ENCODE measurements at places on chromosomes 1 and 21.

GRCh38 chr1:150151291-150152181, 1.8 kb downstream of the PLEKHO1 start:
- peak; percentile 48 for DNase-seq

DNA sequence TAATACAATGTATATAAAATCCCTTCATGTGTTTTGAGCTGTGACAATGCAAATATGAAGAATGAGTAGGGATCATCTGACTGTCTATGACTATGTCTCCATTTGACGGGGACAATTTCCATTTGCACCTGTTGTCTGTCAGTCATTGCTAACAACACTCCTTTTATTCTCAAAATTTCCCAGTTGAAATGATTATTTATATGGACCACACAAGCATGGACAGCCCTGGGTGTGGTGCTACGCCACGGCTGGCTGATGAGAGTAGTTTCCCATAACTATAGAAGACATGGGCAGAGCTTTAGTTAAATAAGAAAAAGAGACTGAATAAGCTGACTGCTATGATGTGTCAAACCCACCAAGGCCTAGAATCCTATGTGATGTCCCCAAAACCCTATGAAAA, 135.8 kb downstream of the MAP3K21 start:
- DNase-seq = no peak

GRCh38 chr1:93595743-93596142, 85.9 kb downstream of the BCAR3 start:
- DNase-seq = no peak

- DNase-seq = no peak
Measured at GRCh38 chr1:215277532-215277931, 195.0 kb downstream of the KCNK2 start.

GRCh38 chr1:22530715-22531114, 32.6 kb upstream of the EPHA8 start:
- DNase-seq = no peak

GRCh38 chr1:184945029-184945428, 29.3 kb downstream of the NIBAN1 start:
- no peak for DNase-seq

GRCh38 chr1:173333581-173333980, 126.5 kb upstream of the TNFSF4 start:
- no peak for DNase-seq

- DNase-seq = no peak
Measured at GRCh38 chr1:59271561-59272260, 25.2 kb upstream of the FGGY start.

GRCh38 chr21:37503848-37504467, 137.4 kb downstream of the DYRK1A start:
- no peak for DNase-seq

- peak; percentile 71 for DNase-seq
Measured at GRCh38 chr1:225896937-225897549, 8.1 kb upstream of the LEFTY1 start.

GRCh38 chr1:26287811-26288210, 7.9 kb downstream of the SH3BGRL3 start:
- no peak for DNase-seq

- DNase-seq = no peak
Measured at GRCh38 chr1:61274939-61275338, 192.6 kb downstream of the NFIA start.

DNA sequence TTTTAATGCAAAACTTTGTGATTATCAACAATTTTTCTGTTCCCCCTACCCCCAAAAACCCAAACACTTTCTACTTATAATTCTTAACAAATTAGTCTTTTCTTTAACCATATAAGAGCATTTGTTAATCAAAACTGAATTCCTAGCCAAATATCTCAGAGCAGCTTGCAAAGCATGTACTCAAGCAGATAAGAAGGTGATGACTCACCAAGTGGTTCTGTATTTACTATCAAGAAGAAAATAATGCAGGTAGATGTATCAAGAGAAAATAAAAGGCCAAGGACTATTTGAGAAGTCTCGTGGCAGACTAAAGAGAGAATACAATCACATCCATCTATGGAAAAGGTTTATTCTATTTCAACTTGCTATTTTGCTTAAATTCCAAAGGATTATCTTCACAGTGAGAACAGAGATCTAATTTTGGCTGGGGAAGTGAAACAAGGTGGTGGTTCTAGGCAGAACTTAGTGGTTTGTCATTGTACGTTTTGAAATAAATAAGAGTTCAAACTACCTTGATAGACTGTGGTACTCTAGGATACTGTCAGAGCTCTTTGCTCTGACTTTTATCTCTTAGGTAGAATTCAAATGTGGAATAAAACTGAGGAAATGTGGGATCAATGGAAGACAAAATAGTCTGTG, 94.7 kb upstream of the NRIP1 start:
- DNase-seq = no peak

GRCh38 chr1:208766832-208767231, 522.6 kb upstream of the PLXNA2 start:
- no peak for DNase-seq

DNA sequence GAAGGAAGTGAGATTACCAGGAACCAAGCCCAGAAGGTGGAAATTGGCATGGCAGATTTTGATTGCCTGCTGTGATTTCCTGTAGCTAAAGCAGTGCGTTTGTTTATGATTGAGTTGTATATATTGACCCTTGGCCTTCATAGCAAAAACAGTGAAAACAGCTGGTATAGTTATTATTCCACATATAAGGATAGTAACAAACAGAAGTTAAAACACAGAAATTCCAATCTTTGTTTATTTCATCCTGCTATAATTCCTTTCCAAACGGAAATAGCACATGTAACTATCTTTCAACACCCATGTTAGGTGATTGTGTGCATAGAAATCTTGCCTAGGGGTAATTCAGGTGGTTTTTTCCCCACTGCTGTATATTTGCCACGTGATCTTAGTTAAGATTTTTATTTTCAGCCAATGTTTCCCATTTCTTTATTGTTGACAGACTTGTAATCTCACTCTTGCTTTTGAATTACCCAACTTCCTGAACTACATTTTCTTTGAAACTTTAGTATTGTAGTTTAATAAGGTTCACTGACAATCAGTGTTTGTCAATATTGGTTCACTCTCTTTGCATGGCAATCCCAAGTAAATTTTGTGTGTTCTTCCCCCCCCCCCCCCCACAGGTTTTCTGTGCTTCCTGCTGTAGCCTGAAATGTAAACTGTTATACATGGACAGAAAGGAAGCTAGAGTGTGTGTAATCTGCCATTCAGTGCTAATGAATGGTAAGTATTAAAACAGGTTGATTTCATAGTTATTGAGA, 102.7 kb downstream of the CC2D1B start:
- no peak for DNase-seq

Data from T follicular helper cell (primary cell).